ENCODE measurements at places on chromosomes 16 and 17.

DNA sequence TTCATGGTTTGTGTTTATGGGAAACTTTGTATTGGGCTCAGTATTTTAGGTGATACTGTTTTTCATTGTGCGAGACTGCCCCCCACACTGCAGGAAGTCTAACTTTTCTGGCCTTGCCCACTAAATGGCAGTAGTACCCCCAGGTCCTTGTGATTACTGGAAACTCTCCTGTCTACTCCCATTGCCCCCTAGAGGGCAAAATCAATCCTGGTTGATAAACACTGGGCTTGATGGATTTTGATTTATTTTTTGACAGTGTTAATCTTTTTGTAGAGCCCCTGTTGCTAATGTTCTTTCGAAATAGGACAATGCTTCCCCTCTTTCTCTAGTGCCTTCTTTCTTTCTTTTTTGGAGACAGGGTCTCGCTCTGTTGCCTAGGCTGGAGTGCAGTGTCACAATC is 15.5 kb downstream of the METTL9 start:
- DNase-seq = no peak

GRCh38 chr17:55582897-55583296 is 71.6 kb upstream of the SMIM36 start:
- DNase-seq = no peak

- no peak for DNase-seq
Observed at GRCh38 chr17:46777943-46778915, 40.3 kb downstream of the WNT3 start.

DNA sequence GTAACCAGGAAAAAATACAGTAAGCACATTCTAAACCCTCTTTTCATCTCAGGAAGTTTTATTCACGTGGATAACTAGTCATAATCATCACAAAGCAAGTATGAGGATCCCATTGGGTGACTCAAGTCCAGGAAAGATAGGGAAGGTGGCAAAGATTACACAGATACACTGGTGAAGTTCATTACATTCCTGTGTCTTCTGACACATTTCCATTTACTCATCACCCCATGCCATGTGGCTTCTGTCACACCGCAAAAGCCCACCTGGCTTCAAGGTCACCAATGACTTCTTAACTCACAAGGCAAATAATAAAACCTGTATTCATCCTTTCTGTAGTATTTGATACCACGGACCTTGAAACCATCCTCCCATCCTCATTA is 17.0 kb downstream of the HS3ST3A1 start:
- DNase-seq = no peak

- no peak for DNase-seq
Observed at GRCh38 chr16:13436641-13437412, 483.1 kb upstream of the ERCC4 start.

DNA sequence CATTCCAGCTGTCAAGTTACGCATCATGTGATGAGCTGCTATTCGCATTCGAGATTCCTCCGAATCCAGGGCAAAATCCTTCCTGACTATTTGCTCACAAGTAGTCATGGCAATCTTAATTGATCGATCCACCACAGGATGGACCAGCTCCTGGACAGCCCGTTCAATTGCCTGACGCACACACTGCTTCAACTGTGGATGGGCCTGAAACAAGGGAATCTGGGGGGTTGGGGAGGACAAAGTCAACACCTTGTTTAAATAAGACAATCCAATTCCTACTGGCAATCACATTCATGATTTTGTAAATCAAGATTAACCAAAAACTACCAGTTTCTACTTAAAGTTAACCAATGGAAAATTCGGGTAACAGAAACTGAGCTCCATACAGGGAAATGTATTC is 28.4 kb downstream of the SETD6 start:
- no peak for DNase-seq

- DNase-seq = no peak
Observed at GRCh38 chr17:73588891-73589290, 55.4 kb downstream of the SDK2 start.

GRCh38 chr17:8143581-8144400 is 8.4 kb downstream of the PER1 start:
- no peak for DNase-seq

- no peak for DNase-seq
Observed at GRCh38 chr17:1490643-1491442, 1.6 kb downstream of the MYO1C start.

Measured in stimulated activated CD8-positive, alpha-beta memory T cell treated with anti-CD3 and anti-CD28 coated beads, Interleukin-15, amount 100 ng/mL, for 4 hours (primary cell).